ENCODE measurements at places on chromosomes 4 and X.

DNA sequence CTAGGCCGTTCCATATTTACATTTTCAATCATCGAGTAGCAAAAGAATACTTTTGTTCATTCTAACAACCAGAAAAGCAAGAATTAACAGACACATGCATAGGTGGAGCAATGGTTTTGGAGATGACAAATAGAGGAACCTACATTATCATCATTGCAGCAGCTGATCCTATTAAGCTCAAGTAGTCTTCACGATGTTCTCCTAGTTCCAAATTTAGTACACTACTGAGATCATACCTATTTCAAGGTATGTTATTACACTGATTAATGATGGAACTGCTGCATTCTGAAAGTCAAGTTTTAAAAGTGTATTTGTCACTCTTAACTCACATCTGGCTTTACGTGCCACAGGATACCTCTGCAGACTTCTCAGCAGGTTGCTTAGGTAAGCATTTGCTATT lies 87.4 kb downstream of the ADGRA3 start:
- DNase-seq = no peak

- no peak for DNase-seq
These were observed 586.1 kb downstream of the GBA3 start for GRCh38 chr4:23278845-23279244.

GRCh38 chrX:136916827-136917226 lies 36.3 kb upstream of the RBMX start:
- no peak for DNase-seq

- no peak for DNase-seq
These were observed 283.3 kb downstream of the PTTG2 start for GRCh38 chr4:38243388-38244053.

All from cerebellum (tissue), 4 donors.